H9 (cell line): ENCODE measurements at places on chromosomes 13 and 19. TPM values are rescaled to one million over a fixed set of nuclear protein-coding genes. Genes with fewer than 3 reads are reported as not detected.

DNA sequence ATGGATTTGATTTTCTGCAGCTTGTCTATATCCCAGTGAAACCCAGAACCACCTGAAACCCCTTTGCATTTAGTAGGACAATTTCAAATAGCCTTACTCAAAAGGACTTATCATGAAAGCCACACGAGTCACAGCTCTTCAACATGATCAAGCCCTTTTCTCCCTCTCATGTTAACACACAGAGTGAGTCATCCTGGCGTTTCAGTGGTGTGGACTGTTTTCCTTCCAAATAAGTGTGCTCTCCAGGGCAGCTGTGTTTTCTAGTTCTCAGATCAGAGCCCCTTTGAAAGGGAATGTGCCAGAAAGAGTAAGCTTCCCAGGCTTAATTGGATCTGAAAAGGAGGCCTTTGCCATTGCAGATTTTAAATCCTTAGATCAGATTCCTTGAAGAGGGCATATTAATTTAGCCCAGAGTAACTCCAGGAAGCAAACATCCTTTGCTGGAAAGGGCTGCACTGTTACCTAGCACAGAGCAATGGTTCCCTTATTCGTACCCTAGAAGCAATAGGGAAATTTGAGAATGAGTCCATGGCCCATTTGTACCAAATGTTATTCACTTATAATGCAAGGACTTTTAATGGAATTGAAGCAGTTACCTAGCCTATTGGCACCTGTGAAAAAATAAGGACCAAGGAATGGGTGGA is 51.3 kb downstream of the ERICH6B start:
- H3K27ac ChIP-seq, result no peak overlapping the region
- no peaks in the 10 kb centered on the region for H3K27me3 ChIP-seq
- no peak for DNase-seq
- H3K4me3 ChIP-seq, result no peak overlapping the region
- H3K4me1 ChIP-seq, result no peaks in the 10 kb centered on the region
- H3K36me3 ChIP-seq, result peaks cover 12% of the 10 kb centered on the region

DNA sequence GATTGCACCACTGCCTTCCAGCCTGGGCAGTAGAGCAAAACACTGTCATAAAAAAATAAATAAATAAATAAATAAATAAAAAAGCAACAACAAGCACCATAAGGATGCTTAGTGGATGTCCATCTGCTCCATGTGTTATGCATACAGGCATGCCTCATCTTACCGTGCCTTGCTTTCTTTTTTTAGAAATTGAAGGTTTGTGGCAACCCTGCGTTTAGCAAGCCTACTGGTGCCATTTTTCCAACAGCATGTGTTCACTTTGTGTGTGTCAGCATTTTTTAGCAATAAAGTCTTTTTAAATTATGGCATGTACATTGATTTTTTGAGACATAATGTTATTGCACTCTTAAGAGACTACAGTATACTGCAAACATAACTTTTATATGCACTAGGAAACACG is 68.3 kb downstream of the PEPD start:
- H3K27ac ChIP-seq, result no peak overlapping the region
- H3K36me3 ChIP-seq, result no peaks in the 10 kb centered on the region
- no peaks in the 10 kb centered on the region for H3K27me3 ChIP-seq
- H3K4me1 ChIP-seq, result no peaks in the 10 kb centered on the region
- H3K4me3 ChIP-seq, result no peak overlapping the region

- peaks cover 49% of the 10 kb centered on the region for H3K36me3 ChIP-seq
- no peak overlapping the region for H3K4me3 ChIP-seq
- H3K27ac ChIP-seq, result no peak overlapping the region
- H3K27me3 ChIP-seq, result no peaks in the 10 kb centered on the region
- peaks cover 2% of the 10 kb centered on the region for H3K4me1 ChIP-seq
Observed at GRCh38 chr13:110643768-110644421, 28.6 kb downstream of the NAXD start.

The KLK3 gene
- total RNA-seq, result not detected in 2 replicates

DNA sequence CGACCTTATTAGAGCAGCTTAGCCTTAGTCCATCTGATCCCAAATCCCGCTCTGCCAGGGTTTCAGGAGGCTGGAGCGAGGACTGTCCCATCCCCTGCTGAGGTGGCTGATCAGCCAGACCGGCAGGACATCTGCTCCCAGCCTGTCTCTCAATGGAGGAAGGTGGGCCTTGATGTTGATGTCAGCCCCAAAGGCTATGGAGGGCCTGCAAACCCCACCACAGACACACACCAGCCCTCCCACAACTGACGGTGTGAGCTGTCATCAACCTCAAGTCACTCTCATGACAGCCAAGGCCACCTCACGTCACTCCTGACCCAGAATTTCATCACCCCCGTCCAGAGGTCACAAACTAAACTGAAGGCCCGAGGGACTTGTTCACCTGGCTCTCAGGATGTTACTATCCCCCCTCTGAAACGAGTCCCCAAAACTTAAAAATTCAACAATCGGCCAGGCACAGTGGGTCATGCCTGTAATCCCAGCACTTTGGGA is 25.5 kb downstream of the RHPN2 start:
- H3K36me3 ChIP-seq, result peaks cover 25% of the 10 kb centered on the region
- no peaks in the 10 kb centered on the region for H3K27me3 ChIP-seq
- DNase-seq, result no peak
- no peaks in the 10 kb centered on the region for H3K4me1 ChIP-seq

DNA sequence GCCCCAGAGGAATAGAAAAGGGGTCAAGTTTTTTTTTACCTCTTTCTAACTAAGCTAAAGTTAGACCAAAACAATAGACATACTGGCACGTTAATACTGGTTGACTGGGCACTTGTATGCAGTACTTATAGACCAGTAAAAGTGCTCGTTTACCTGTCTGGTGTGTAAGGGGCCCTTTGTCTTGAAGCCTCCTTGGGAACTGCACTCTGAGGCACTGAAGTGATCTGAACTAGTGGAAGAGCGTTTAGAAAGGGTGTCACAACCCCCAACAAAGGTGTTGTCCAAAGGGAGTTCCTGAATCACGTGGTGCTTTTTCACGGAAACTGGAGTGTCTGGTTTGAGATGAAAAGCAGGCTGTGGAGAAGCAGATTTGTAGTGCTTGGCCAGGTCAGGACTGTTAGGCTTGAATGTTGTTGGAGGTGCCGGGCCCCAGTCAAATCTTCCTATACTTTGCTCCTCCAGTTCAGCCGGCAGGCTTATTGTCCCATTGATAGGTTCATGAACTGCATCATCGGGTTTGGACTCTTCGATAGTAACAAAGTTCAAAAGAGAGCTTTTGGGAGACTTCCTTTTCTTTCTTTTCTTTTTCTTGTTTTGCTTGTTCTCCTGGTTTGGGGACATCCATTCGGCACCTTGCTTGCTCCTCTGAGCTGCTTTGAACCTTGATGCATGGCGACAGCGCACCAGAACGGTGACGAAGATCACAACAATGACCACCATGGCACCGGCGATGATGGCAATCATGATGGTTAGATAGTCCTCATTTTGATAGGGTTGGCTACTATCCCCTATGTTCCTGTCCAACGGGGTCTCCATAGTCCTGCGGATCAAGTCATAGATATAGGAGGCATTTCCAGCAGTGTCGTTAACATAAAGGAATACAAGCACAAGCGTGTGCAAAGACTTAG is 4.6 kb downstream of the PCDH9 start:
- no peaks in the 10 kb centered on the region for H3K36me3 ChIP-seq
- H3K4me3 ChIP-seq, result no peak overlapping the region
- DNase-seq, result no peak
- no peaks in the 10 kb centered on the region for H3K4me1 ChIP-seq
- no peak overlapping the region for H3K27ac ChIP-seq

DNA sequence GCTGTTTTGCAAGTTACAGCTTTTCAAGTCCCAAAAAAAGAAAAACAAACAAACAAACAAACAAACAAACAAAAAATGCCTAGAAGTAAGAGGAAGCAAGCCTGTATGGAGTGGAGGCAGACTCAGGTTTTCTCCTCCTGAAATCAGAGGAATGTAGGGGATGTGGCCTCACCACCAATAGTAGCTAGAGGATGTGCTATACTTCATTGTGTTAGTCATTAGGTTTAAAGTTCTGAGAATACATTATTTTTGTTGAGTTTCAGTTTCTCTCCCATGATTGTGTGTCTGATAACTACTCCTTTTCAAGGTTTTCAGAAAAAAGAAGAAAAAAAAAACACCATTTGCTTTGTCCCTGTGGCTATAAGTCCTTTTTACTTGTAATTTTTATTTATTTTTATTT is 524.5 kb downstream of the GPC6 start:
- H3K4me3 ChIP-seq, result no peak overlapping the region
- no peak for DNase-seq
- no peaks in the 10 kb centered on the region for H3K27me3 ChIP-seq
- H3K36me3 ChIP-seq, result no peaks in the 10 kb centered on the region
- no peak overlapping the region for H3K27ac ChIP-seq

- no peak overlapping the region; the same call in 2 of the 3 replicates for H3K4me3 ChIP-seq
- H3K27ac ChIP-seq, result no peak overlapping the region
- no peaks in the 10 kb centered on the region; the same call in 1 of the 2 replicates for H3K4me1 ChIP-seq
- peaks cover 19% of the 10 kb centered on the region; the same call in 2 of the 3 replicates for H3K36me3 ChIP-seq
- no peaks in the 10 kb centered on the region for H3K27me3 ChIP-seq
Observed at GRCh38 chr19:48961673-48962028, 3.5 kb upstream of the FTL start.
